ENCODE measurements at places on chromosomes 6 and 20.

- DNase-seq: peak; percentile 18
Observed at GRCh38 chr6:43171707-43172103, 636 bp downstream of the SRF start.

- DNase-seq: peak; percentile 11
Observed at GRCh38 chr6:111565326-111566221, 40.1 kb downstream of the TRAF3IP2 start.

DNA sequence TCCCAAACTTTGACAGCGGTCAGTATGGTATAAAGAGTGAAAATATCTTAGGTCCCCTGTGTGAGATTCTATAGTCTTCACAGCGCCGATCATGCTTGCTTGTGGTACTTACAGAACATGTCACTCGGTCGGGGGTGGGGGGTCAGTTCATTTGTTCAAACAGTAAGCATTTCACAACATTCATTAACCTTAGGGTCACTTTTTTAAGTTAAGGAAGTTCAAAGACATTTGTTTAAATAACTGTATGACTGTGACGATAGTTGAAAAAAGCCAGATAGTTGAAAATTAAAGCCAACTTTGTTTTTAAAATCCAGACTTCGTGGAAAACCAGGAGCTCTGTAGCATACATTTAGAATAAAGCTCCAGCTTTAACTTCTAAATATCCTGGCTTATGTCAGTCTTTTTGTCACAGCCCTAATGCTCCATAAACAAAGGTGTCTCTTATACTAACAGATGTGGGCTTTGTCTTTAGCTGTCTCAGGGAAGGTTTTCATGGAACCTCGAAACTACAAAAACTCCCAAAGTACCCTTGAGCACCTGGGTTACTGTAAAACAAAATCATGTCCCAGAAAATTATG, 57.9 kb upstream of the PHACTR2 start:
- DNase-seq: no peak

GRCh38 chr6:108031968-108032367, 42.6 kb downstream of the OSTM1 start:
- DNase-seq: no peak

GRCh38 chr6:111727041-111727440, 121.4 kb upstream of the TRAF3IP2 start:
- no peak for DNase-seq

DNA sequence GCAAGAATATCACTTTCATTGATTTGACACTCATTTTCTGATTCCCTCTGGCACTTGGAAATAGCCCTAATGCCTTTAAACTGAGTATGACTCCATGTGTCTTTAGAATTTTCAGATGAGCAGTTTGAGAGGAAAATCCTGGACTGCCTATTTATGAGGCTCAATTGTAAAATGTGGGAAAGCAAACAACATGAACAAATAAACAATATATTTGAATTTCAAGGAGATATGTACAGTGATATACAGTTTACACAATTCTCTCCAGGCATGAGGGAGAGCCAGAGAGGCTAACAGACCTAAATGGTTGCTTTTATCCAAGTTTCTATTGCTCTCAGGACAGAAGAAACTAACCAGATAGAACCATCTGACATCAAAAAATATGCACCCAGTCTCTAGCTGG, 748.2 kb upstream of the NRSN1 start:
- no peak for DNase-seq

- DNase-seq: no peak
Observed at GRCh38 chr20:32004963-32005362, 5.3 kb upstream of the CCM2L start.

- no peak for DNase-seq
Observed at GRCh38 chr20:32889281-32889680, 30.6 kb downstream of the EFCAB8 start.

DNA sequence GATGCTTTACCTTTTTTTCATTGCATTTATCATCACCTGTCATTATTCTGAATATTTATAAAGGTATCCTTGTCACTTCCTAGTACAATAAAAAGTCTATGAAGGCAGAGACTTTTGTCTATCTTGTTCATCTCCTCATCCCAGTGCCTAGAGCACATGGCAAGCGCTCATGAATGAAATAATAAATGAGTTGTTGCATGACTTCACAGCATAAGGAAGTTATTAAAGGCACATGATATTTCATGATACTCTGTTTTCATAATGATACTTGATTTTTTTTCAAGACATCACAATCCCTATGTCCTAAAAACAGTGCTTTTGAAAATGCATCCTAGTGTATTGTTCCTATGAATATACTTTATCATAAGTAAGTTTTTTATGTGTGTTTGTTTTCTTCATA, 310.6 kb upstream of the RSPO3 start:
- DNase-seq: no peak

GRCh38 chr6:53281518-53282215, 67.1 kb downstream of the ELOVL5 start:
- no peak for DNase-seq

DNA sequence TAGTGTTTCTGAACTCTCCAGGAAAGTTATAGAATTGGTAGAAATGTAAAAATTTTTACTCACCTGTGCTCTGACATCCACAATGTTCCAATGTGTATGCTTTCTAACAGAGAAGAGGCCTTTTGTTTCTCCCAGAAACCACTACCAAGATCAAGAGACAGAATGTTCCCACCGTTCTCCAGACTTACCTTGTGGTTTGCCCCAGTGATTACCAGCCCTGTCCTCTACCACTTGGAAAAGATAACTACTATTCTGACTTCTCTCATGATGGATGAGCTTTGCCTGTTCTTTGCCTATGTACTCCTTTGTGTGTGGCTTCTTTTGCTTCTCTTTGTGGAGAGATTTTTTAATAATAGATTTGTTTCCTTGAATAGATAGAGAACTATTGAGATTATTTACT, 173.0 kb upstream of the SCGN start:
- DNase-seq: no peak

DNA sequence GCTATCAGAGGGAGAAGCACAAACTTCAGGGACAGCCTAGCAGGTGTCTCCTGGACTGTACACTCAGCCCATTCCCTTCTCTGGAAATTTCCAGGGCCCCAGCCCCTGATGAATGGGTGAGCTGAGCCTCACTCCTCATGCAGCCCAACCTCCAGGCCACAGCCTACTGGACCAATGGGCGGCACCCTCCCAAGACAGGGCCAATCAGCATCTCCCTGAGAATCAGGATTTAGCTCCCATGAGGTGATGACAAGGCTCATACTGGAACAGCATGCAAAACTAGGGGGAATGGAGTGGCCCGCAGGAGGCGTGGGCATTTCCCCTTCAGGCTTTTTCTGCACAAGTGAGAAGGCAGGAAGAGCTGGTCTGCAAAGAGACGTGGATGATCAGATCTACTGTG, 29.0 kb downstream of the NFATC2 start:
- no peak for DNase-seq

GRCh38 chr6:163725008-163725941, 310.8 kb downstream of the QKI start:
- DNase-seq: no peak

- no peak for DNase-seq
Observed at GRCh38 chr20:21643417-21643816, 62.0 kb upstream of the PAX1 start.
